ENCODE measurements at places on chromosomes 7 and 10. TPM values are rescaled to one million over a fixed set of nuclear protein-coding genes. Genes with fewer than 3 reads are reported as not detected.

Gene SRRM3
- total RNA-seq, result 19.7 TPM

Gene ZNF117
- 7.9 TPM for total RNA-seq

Gene GIMAP1
- 4.5 TPM for total RNA-seq

Gene SLC18A3
- not detected for total RNA-seq

Gene PLPP4
- not detected for total RNA-seq

Gene SLC26A3
- total RNA-seq, result not detected

Gene TMEM229A
- total RNA-seq, result not detected

Gene GPR158
- 0.05 TPM for total RNA-seq

Gene GPR37
- total RNA-seq, result 0.32 TPM

Gene THAP5
- total RNA-seq, result 21.1 TPM

Gene NUTM2E
- not detected for total RNA-seq

Gene TAC1
- not detected for total RNA-seq

Gene KCND2
- total RNA-seq, result 0.41 TPM

Gene H2BK1
- not detected for total RNA-seq

Gene ACTL6B
- total RNA-seq, result not detected

Gene AKR1B15
- not detected for total RNA-seq

Gene SYT15B
- total RNA-seq, result 3.8 TPM

Gene FAM25G
- not detected for total RNA-seq

Gene PDZD7
- total RNA-seq, result 0.44 TPM

Gene TRIM56
- 20.7 TPM for total RNA-seq

Gene ATG9B
- total RNA-seq, result 0.13 TPM

Gene SIRT1
- 14.1 TPM for total RNA-seq

Gene AOC1
- total RNA-seq, result 0.21 TPM

Data from left cardiac atrium (tissue), 4 donors.